ENCODE measurements at places on chromosomes 11 and 22. TPM values are rescaled to one million over a fixed set of nuclear protein-coding genes. Genes with fewer than 3 reads are reported as not detected.
A peak's percentile ranks its signal among the peaks of the same experiment; 100 is the strongest.

- DNase-seq, result no peak
- no peak overlapping the region for H3K27ac ChIP-seq
- H3K4me1 ChIP-seq, result no peaks in the 10 kb centered on the region
- H3K36me3 ChIP-seq, result no peaks in the 10 kb centered on the region
- peaks cover 2% of the 10 kb centered on the region for H3K27me3 ChIP-seq
- H3K4me3 ChIP-seq, result no peak overlapping the region
Measured at GRCh38 chr11:132142554-132142953, 772.1 kb downstream of the NTM start.

GRCh38 chr11:1370186-1371025 is 19.3 kb upstream of the BRSK2 start:
- H3K4me1 ChIP-seq, result no peaks in the 10 kb centered on the region
- H3K36me3 ChIP-seq, result no peaks in the 10 kb centered on the region
- no peak overlapping the region for H3K4me3 ChIP-seq
- H3K27ac ChIP-seq, result no peak overlapping the region

- no peaks in the 10 kb centered on the region for H3K27me3 ChIP-seq
- H3K27ac ChIP-seq, result peak overlapping the region; percentile 79
- peaks cover 28% of the 10 kb centered on the region for H3K36me3 ChIP-seq
- H3K4me1 ChIP-seq, result peaks cover 25% of the 10 kb centered on the region
- H3K4me3 ChIP-seq, result no peak overlapping the region
Measured at GRCh38 chr22:29375398-29376076, 12.8 kb downstream of the AP1B1 start.

DNA sequence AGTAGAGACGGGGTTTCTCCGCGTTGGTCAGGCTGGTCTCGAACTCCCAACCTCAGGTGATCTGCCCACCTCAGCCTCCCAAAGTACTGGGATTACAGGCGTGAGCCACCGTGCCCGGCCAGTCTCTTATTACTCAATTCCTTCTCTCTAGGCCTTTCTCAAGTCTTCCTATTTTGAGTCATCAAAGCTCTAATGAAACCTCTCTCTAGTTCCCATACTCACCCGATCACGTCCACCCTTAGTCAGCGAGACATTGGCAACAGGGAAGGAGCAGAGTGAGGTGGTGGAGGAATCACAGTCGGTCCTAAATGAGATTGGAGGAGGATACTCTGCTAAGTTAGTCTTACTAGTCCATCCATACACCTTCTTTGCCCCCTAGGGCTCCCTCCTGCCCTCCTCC is 5.0 kb downstream of the BSCL2 start:
- H3K27me3 ChIP-seq, result no peaks in the 10 kb centered on the region
- peaks cover 15% of the 10 kb centered on the region for H3K4me1 ChIP-seq
- peaks cover 14% of the 10 kb centered on the region for H3K36me3 ChIP-seq
- no peak overlapping the region for H3K4me3 ChIP-seq
- no peak overlapping the region for H3K27ac ChIP-seq

DNA sequence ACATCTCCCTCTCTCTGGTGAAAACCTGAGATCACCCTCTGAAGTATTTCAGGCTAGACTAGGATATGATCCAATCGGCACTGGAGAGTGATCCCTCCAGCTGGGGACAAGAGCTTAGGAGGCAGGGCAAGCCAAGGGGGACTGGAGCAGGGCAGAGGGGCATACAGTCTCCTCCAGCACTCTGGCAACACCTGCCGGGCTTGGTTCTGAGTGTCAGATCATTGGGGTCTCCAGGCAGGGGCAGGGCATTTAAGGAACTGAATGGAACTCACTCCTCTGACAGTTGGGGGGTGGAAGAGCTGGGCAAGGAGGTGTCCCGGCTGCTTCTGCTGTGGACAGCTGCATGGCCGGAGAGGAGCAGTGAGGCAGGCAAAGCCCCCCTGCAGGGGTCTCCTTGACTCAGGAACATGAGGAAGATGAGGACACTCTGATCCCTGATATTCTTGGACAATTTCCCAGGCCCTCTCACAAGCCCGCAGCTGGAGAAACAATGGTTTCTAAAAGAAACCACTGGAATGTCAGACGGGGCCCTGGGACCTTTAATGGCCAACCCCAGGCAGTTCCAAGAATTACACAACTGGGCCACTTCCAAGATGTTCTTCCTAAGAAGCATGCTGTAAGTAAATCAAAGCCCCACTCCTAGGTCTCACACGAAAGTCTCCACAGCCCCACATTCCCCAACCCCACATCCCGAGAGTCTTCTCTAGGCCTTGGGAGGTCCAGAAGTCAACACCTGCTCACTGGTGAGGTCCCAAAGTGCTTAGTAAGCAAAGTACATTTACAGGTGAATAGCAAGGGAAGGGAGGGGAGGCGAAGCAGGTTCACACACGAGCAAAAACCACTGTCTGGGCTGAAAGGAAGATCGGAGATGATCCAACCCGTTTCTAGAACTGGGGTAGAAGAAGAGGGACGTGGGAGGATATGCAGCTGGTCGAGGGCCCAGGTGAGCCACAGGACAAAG is 1.2 kb upstream of the CCDC86 start:
- peak overlapping the region; percentile 24 for H3K27ac ChIP-seq
- peaks cover 31% of the 10 kb centered on the region for H3K4me1 ChIP-seq
- H3K36me3 ChIP-seq, result peaks cover 20% of the 10 kb centered on the region
- H3K27me3 ChIP-seq, result no peaks in the 10 kb centered on the region
- DNase-seq, result no peak

- H3K4me1 ChIP-seq, result peaks cover 56% of the 10 kb centered on the region
- no peak overlapping the region for H3K27ac ChIP-seq
- no peaks in the 10 kb centered on the region for H3K27me3 ChIP-seq
- no peaks in the 10 kb centered on the region for H3K36me3 ChIP-seq
Measured at GRCh38 chr11:118281284-118281683, 17.2 kb upstream of the MPZL2 start.

- H3K4me3 ChIP-seq, result no peak overlapping the region
- DNase-seq, result no peak
- peaks cover 2% of the 10 kb centered on the region for H3K27me3 ChIP-seq
- no peak overlapping the region for H3K27ac ChIP-seq
- no peaks in the 10 kb centered on the region for H3K4me1 ChIP-seq
- no peaks in the 10 kb centered on the region for H3K36me3 ChIP-seq
Measured at GRCh38 chr11:8055091-8055835, 25.7 kb upstream of the TUB start.

GRCh38 chr11:12179019-12179418 is 68.6 kb downstream of the MICAL2 start:
- H3K4me1 ChIP-seq, result peaks cover 57% of the 10 kb centered on the region
- peaks cover 2% of the 10 kb centered on the region for H3K27me3 ChIP-seq
- peaks cover 7% of the 10 kb centered on the region for H3K36me3 ChIP-seq
- peak overlapping the region; percentile 63 for H3K27ac ChIP-seq

DNA sequence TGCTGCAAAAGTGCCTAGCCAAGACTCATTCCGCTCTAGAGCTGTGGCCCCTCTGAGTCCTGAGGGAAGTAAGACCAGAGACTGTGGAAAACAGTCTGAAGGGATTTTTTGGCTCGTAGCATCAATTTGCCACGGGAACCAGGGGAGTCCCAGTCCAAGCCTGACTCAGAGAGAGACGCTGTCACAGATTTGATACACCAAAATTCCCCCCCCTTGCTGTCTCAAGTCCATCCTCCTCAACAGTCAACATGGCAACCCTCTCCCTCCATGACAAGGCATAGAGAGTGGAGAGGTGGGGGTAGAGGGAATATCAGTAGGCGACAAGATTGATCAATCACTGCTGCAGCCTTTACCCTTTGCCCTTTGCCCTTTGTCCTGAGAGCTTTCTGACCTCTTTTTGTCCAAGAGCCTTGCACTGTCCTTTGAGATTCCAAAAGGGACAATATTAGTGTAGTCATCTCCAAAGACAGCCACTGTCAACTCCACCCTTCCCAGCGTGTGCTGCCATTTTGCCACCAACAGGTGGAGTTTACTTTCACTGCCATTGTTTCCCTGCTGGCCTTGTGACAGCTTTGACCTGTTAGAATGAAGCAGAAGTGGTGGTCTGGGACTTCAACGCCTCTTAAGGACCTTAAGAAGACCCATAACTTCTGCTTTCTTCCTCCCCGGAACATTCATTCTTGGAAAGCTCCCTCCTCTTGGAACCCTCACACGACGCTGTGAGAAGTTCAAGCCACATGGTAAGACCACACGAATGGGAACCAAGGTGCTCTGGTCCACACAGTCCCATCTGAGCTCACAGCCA is 7.3 kb downstream of the SLC15A3 start:
- H3K27me3 ChIP-seq, result no peaks in the 10 kb centered on the region
- H3K4me1 ChIP-seq, result peaks cover 5% of the 10 kb centered on the region
- H3K27ac ChIP-seq, result no peak overlapping the region
- no peak overlapping the region for H3K4me3 ChIP-seq

DNA sequence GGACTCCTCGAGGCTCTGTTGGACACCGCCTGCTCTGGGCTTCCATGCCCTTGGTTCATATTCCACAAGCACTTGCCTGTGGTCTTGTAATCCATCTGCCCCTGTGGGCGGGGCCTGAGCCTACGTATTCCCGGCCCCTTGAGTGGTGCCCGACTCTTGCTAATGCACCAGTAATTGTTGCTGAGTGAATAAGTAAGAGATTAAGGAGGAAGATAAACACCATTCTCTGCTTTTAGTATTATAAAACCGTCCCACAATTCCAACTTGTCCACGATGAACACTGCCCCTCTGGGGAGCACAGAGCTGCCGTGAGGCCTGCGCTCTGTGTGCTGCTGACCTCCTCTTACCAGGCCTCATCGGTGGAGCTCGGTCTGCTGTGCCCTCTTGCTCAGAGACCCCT is 50.3 kb downstream of the MICAL2 start:
- H3K27me3 ChIP-seq, result no peaks in the 10 kb centered on the region
- peaks cover 42% of the 10 kb centered on the region for H3K4me1 ChIP-seq
- DNase-seq, result no peak
- H3K4me3 ChIP-seq, result no peak overlapping the region
- H3K36me3 ChIP-seq, result peaks cover 2% of the 10 kb centered on the region

GRCh38 chr11:133787379-133788141 is 57.8 kb downstream of the SPATA19 start:
- no peaks in the 10 kb centered on the region for H3K36me3 ChIP-seq
- H3K27me3 ChIP-seq, result peaks cover 41% of the 10 kb centered on the region
- no peak overlapping the region for H3K27ac ChIP-seq
- H3K4me1 ChIP-seq, result peaks cover 7% of the 10 kb centered on the region
- DNase-seq, result peak; percentile 5

DNA sequence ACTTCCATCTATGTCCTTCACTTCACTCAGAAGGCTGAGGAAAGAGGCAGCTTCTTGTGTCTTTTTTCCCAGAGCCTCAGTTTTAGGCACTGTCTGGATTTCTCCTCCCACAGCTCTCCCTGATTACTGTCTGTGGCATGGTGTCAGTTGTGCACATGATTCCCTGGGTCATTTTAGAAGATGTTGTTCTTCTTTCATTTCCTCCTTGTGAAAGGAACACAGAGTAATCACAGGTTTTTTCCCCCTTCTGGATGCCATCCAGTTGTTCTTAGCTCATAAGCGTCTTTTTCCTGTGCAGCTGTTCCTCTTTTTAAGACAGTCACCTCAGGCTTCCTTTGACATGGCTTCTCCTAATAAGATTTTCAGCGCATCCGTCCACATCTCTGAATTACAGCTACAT is 212.2 kb downstream of the FAM181B start:
- peaks cover 5% of the 10 kb centered on the region for H3K27me3 ChIP-seq
- H3K4me1 ChIP-seq, result no peaks in the 10 kb centered on the region
- no peak overlapping the region for H3K4me3 ChIP-seq
- DNase-seq, result no peak

- H3K4me3 ChIP-seq, result no peak overlapping the region
- H3K36me3 ChIP-seq, result no peaks in the 10 kb centered on the region
- H3K4me1 ChIP-seq, result peaks cover 48% of the 10 kb centered on the region
- H3K27ac ChIP-seq, result no peak overlapping the region
- no peaks in the 10 kb centered on the region for H3K27me3 ChIP-seq
Measured at GRCh38 chr11:1510928-1511327, 24.3 kb upstream of the MOB2 start.

DNA sequence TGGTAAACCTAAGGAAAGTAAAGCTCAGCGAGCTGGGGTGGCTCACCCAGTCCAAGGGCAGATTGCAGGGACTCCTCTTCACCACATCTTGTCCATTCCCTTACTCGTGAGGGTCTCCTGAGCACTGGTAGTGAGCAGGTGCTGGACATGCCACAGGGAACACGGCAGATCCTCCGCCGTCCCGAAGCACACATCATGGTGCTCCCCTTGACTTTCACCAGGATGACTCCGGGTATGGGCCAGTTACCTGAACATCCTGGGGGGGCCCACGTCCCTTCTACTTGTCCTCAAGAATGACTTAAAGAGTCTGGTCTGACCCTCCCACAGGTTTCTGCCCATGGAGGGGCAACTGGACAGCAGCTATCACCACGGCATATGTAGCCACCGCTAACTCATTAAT is 8.0 kb upstream of the SF1 start:
- no peak overlapping the region for H3K27ac ChIP-seq
- H3K4me1 ChIP-seq, result peaks cover 13% of the 10 kb centered on the region
- peaks cover 1% of the 10 kb centered on the region for H3K36me3 ChIP-seq

GRCh38 chr11:127074151-127074761 is 73.7 kb upstream of the KIRREL3 start:
- H3K36me3 ChIP-seq, result no peaks in the 10 kb centered on the region
- no peak overlapping the region for H3K4me3 ChIP-seq
- no peaks in the 10 kb centered on the region for H3K4me1 ChIP-seq
- peaks cover 1% of the 10 kb centered on the region for H3K27me3 ChIP-seq

DNA sequence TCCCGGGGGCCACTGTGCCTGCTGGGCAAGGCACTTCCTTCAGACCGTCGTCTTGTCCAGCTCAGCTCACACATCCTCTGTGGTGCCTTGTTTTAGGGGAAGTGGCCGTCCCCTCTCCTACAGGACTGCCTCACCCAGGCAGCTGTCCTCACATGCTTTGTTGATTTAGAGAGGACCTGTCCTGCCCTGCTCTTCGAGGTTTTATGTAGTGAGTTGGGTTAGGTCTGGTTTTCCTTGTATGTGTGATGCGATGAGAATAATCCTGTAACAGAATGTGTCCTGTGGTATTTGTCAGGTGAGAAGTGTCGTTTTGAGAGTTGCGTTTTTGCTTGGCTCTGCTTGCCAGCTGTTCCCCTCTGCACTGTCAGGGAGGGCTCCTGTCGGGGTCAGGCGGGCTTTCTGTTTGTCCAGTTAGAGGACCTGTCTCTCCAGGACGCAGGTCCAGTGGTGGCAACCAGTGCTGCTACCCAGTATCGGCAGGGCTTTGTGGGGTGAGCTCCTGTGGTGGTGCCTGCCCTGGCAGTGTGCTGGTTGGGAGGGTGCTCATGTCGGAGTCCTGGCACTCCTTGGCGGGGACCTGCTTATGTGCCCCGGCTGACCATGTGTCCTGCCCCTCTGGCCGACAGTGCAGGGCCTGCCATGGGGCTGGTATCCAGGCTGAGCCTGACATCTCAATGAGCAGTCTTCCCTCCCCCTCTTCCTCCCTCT is 41.3 kb downstream of the MUC6 start:
- peaks cover 9% of the 10 kb centered on the region for H3K4me1 ChIP-seq
- H3K4me3 ChIP-seq, result no peak overlapping the region
- H3K27me3 ChIP-seq, result no peaks in the 10 kb centered on the region
- H3K36me3 ChIP-seq, result peaks cover 12% of the 10 kb centered on the region
- no peak for DNase-seq

Gene FOLR3
- not detected for total RNA-seq

Gene APOC3
- not detected for total RNA-seq

Gene PARVA
- 0.38 TPM for total RNA-seq
